Glutamatergic neuron (in vitro differentiated cells): ENCODE measurements at places on chromosomes 13 and 19. TPM values are rescaled to one million over a fixed set of nuclear protein-coding genes. Genes with fewer than 3 reads are reported as not detected.

Gene VSTM1
- total RNA-seq: not detected

Gene GTF2F2
- total RNA-seq: 25.9 TPM

Gene TMPRSS9
- 0.29 TPM for total RNA-seq

Gene ERICH6B
- not detected for total RNA-seq

Gene PSG3
- total RNA-seq: not detected

Gene CCDC169
- total RNA-seq: 7.0 TPM

Gene MTUS2
- 6.8 TPM for total RNA-seq

Gene C3
- total RNA-seq: 0.69 TPM

- DNase-seq: no peak
These were observed 5.4 kb upstream of the UBL3 start for GRCh38 chr13:29855784-29856183.

- no peak for DNase-seq
These were observed 8.2 kb downstream of the TMEM59L start for GRCh38 chr19:18620902-18621301.

- DNase-seq: no peak
These were observed 8.7 kb upstream of the ZNF492 start for GRCh38 chr19:22625266-22626035.

GRCh38 chr19:46828484-46828883 lies 22.2 kb downstream of the AP2S1 start:
- DNase-seq: no peak

- DNase-seq: no peak
These were observed 18.2 kb downstream of the CARS2 start for GRCh38 chr13:110687736-110688135.

GRCh38 chr13:101875717-101876393 lies 423.4 kb downstream of the ITGBL1 start:
- no peak for DNase-seq

GRCh38 chr19:42122691-42123607 lies 9.3 kb downstream of the POU2F2 start:
- DNase-seq: no peak

GRCh38 chr13:28410096-28410495 lies 84.8 kb downstream of the FLT1 start:
- DNase-seq: no peak

- peak; percentile 92 for DNase-seq
These were observed 1.7 kb downstream of the IRS2 start for GRCh38 chr13:109784590-109785140.

DNA sequence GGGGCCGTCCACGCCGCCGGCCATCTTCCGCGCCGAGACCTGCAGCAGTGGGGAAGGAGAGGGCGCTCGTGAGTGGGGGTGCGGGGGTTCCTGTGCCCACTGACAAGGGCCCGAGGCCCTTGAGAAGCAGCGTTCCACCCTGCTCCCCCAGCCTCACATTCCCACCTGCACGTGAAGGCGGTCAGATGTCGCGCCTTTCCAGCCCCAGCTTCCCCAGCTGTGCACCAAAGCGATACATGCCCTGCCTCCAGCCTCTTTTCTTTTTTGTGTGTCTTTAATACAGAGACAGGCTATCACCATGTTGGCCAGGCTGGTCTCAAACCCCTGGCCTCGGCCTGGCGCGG lies 11.5 kb downstream of the ZBTB7A start:
- DNase-seq: no peak

DNA sequence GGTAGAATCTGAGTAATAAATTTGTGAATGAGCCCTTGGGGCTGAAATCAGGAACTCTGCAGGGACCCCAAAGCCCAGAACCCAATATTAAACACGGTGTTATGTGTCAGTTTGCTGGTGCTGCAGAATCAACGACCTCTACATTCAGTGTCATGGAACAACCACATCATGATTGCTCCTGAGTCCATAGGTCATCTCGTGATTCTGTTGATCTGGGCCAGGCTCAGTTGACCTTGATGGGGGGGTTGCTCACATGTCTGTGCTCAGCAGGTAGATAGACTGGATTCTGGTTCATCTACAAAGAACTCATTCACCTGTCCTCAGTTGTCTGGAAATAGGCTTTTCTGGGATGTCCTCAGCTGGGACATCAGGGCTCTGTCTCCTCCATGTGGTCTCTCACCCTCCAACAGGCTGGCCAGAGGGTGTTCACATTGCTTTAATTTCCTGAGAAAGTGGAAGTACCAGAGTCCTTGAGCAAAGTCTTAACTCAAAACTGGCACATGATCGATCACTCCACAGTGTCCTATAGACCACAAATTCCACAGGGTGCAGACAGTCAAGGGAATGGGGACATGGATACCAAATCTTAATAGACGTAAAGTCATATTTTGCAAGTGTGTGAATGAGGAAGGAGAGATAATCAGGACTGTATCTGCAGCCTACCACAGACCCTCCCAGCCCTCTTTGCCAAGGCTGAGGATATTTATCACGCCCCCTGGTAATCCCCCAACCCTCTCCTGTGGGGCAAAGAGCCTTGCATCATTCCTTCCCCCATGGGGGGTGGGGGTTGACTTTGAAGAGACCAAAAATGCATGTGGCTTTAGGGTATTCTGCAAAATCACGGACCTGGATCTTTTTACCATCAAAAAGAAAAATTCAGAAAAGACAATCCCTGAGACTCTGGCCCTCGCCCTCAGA lies 39.3 kb upstream of the IGFL1 start:
- no peak for DNase-seq
